ENCODE measurements at places on chromosomes 4 and X.

DNA sequence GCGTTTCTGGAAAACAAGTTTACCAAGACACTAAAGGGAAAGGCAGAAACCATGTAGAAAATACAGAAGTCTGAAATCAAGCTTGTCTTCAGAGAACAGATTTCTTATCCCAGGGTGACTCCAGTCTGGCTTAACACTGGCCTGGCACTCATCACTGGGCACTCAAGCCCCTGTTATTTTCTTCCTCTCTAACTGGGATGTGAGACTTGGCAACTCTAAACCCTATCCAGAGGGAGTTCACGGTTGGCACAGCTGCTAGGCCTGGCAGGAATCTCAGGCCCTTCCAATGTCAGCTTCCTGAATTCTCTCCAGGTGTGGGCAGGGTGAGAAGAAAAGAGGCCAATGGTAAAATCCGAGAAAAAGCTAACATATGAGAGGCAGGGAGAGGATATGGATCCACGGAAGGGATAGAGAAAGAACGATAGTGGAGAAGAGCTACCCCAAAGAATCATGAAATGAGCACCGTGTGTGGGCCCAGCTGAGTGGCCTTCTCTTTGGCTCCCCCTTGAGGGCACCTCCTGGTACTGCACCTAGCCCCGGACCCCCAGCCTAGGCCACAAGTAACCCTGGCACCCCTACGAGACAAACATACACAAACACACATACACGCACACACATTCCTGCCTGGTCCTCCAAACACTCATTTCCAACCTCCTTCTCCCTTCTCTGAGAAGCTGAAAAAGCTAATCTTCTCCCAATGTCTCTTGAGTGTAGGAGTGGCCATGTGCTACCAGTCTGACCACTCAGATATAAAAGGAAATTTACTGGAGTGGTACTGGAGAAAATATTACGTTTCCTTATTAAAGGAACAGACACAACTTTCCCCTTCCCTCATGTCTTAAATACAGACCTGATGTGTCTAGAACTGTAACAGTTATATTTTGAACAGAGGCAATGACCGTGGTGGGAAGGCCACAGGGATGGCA, 16.6 kb upstream of the PTCHD1 start:
- DNase-seq, result peak; percentile 7

- no peak for DNase-seq
Measured at GRCh38 chrX:97330151-97330550, 446.4 kb downstream of the RPA4 start.

- no peak for DNase-seq
Measured at GRCh38 chr4:82866706-82867385, 24.1 kb downstream of the SEC31A start.

- DNase-seq, result peak; percentile 80
Measured at GRCh38 chrX:133608406-133608805, 193.1 kb upstream of the GPC4 start.

DNA sequence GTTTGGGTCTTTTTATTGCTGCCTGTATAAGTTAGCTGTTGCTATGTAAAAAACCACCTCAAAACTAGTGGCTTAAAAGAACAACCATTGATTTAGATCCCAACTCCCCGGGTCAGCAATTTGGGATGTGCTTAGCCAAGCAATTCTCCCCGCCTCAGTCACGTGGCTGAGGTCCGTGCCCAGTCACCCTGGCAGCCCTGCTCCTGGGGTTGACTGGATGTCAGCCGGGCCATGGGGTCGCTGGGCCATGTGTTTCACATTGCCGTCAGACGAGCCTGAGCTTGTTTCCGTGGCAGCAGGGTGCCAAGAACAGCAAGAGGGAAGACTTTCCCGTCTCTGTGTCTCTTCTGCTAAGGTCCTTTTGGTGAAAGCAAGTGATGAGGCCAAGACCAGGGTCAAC, 345.7 kb upstream of the FAT1 start:
- DNase-seq, result no peak

- peak; percentile 80 for DNase-seq
Measured at GRCh38 chr4:149164282-149164681, 651.4 kb downstream of the IQCM start.

DNA sequence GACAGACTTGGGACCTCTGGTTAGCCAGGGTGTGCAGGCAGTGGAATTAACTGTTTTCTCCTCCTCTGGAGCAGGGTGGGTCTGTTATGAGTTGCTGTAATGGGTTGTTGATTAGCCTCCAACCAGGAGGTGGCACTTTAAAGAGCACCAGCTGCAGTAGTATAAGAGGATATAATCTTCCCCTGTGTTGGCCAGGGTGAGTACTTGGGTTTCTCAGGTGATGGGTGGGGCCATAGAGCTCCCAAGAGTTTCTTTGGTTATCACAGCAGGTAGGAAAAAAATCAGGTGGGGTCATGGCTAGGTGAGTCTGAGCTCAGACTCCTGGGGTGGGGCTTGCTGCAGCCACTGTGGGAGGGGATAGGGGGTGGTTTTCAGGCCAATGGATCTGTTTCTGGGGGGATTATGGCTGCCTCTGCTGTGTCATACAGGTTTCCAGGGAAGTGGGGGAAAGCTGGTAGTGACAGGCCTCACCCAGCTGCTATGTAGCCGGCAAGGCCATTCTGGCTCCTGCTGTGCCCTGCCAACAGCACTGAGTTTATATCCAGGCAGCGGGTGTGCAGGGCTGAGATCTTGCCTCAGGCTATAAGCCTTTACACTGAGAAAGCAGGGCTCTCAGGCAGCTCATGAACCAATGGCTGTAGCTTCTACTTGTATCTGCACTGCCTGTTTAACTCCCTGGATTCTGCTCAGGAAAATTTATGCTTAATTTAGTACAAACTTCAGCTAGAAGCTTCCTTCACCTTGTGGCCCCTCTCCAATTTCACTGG, 70.1 kb downstream of the CCNG2 start:
- DNase-seq, result no peak

- peak; percentile 49 for DNase-seq
Measured at GRCh38 chr4:185143601-185143969, 519 bp downstream of the SLC25A4 start.

- no peak for DNase-seq
Measured at GRCh38 chr4:130044788-130045531, 949.0 kb downstream of the C4orf33 start.

DNA sequence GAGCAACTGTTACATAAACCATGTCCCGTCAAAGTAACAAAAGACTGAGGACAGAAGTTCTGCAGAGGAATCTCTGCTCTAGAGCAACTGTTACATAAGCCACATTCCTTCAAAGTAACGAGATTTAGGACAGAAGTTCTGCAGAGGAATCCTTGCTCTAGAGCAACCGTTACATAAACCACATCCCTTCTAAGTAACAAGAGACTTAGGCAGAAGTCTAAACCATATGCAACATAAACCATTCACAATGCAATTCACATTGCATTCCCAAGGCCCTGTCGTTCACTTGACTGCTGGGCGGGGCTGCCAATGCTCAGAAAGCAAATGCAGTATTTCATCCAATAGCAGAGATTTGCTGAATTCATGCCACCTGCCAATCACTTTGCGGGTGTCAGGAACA, 124.4 kb upstream of the PUDP start:
- DNase-seq, result no peak

GRCh38 chr4:142556570-142557238, 289.4 kb downstream of the INPP4B start:
- DNase-seq, result no peak

DNA sequence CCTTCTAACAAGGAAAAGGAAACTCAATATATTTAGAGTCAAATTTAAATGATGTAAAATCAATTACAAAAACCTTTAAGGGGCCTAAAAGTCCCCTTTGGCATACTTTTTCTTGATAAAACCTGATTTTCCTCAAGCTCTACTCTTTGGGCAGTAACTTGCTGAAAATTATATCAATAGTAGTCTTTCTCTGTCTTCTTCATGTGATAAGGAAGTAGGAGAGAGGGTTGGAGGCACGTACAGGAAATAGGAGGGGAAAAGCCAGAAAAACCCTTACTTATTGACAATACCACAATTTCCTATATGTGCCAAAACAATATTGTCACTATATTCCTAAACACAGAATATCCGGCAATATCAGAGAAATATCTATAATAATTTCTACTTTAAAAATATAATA, 9.6 kb downstream of the RHOH start:
- DNase-seq, result no peak

DNA sequence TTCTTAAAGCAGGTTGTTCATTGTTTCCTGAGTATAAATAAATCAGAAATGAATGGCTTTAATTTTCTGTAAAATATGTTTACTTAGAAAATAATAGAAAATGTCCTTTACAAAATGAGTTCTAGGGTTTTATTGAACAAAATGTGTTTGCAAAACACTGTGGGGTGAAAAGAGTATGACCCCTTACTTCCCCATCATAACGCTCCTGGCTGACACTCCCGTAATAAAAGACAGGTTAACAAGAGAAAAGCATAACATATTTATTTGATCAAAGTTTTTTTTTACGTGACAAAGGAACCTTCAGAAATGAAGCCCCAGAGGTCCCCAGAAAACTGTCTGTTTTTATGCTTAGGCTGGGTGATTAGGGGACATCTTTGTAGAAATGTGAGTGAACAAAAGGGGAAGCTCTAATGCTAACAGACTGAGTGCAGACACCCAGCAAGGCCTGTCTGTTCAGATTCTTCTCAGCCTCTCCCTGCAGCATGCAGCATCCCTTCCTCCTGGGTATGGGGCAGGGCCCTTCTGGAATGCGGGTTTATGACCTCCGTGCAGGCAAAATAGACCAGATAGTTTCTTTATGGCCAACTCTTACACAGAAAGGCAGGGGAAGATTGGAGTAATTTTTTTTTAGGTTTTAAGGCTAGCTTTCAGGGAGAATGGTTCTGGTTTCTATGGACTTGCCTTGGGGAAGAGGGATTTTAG, 26.1 kb downstream of the ZFP42 start:
- DNase-seq, result no peak

DNA sequence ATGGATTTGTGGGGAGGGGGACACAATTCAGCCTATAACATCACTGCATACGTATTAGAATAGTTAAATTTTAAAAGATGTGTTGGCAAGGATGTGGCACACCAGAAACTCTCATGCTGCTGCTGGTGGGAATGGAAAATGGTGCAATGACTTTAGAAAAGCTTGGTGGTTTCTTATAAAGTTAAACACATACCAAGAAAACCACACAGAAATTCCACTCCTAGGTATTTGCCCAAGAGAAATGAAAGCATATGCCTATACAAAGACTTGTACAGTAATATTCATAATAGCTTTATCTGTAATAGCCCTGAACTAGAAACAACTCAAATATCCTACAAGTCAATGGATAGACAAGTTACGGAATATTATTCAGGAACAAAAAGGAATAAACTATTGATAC, 71.3 kb upstream of the PDHA1 start:
- peak; percentile 18 for DNase-seq

DNA sequence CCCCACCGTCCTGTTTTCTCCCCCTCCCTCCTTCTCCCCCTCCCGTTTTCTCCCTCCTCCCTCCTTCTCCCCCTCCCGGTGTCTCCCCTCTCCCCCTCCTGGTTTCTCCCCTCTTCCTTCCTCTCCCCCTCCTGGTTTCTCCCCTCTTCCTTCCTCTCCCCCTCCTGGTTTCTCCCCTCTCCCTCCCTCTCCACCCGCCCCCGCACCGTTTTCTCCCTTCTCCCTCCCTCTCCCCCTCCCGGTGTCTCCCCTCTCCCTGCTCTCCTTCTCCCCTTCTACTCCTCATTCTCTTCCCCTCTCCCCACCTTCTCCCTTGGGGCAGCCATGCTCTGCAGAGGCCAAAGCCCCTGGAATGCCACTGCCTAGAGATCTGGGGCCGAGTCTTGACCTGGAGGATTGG, 12.2 kb downstream of the SH3TC1 start:
- DNase-seq, result no peak

DNA sequence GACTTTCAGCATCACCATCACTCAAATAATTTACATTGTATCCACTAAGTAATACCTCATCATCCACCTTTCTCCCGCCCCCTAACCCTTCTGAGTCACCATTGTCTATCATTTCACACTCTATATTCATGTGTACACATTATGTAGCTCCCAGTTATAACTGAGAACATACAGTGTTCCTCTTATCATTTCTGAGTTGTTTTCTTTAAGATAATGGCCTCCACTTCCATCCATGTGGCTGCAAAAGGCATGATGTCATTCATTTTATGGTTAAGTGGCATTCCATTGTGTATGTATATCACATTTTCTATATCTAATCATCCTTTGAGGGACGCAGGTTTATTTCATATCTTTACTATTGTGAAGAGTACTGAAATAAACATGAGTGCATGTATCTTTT, 14.6 kb upstream of the NDST4 start:
- no peak for DNase-seq

- DNase-seq, result no peak
Measured at GRCh38 chr4:9781343-9782135, at the start of gene DRD5. DRD5 (plus strand) TSS chr4:9781634; CDS start chr4:9782030, 396 bp downstream.
